ENCODE measurements at places on chromosomes 16 and 17.
A peak's percentile ranks its signal among the peaks of the same experiment; 100 is the strongest.

- DNase-seq, result no peak
Observed at GRCh38 chr17:62111562-62112171, 46.6 kb upstream of the MED13 start.

GRCh38 chr17:28293994-28294393, 25.0 kb upstream of the TMEM97 start:
- DNase-seq, result no peak

DNA sequence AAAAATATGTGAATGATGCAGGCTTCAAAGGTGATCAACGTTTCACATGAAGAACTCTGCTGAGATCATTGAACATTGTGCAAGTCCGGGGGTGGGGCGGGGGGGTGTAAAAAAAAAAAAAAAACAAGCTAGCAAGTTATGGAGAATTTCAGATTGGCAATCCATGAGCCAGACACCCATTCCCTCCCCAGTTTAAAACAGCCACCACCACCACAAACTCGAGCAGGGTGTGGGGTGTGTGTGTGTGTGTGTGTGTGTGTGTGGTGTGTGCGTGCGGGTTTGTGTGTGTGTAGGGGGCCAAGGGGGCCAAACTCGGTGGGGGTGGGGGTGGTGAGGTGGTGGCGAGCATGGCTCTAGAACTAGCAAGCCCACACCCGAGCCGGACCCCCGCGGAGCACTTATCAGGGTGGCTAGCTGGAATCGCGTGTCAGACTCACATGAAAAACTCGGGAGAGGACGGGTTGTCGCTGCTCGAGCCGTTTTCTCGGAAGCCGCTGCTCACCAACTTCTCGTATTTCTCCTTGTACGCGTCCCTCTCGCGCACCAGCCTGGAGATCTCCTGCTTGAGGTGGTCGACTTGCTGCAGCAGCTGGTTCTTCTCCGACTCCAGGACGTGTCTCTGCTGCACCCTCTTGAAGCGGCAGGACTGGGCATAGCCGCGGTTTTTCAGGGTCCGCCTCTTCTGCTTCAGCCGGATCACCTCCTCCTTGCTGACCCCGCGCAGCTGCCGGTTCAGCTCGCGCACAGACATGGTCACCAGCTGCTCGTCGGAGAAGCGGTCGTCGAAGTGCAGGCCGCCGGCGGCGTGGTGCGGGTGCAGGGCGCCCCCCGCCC, 2.0 kb downstream of the MAF start:
- peak; percentile 50 for DNase-seq

- DNase-seq, result no peak
Observed at GRCh38 chr16:47626246-47626645, 165.1 kb downstream of the PHKB start.

GRCh38 chr17:75250009-75250471, 11.4 kb downstream of the GGA3 start:
- peak; percentile 86 for DNase-seq

GRCh38 chr16:65476448-65476955, 354.6 kb upstream of the CDH11 start:
- DNase-seq, result no peak

GRCh38 chr16:84897911-84898377, 78.2 kb downstream of the CRISPLD2 start:
- no peak for DNase-seq

DNA sequence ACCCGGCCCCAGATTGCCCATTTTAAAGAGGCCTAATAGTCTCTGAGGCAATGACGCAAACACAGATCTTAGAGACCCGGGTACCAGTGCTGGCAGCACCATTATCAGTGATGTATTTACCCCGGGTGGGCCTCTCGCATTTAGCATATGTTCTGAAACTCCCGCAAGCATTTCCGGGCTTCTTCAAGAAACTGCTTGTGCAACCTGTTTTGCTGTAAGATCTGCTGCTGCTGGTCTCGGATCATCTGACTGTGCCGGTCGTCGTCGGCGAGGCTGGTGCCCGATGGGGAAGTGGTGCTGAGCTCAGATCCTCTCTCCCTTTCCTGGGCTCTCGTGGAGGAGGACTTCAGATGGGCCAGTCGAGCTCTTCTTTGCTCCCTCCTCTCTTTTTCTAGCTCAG, 12.5 kb downstream of the CEP295NL start:
- DNase-seq, result peak; percentile 37

GRCh38 chr17:66107731-66108130, 84.2 kb downstream of the CEP112 start:
- no peak for DNase-seq

GRCh38 chr17:20022701-20023100, 13.5 kb downstream of the SPECC1 start:
- DNase-seq, result no peak

DNA sequence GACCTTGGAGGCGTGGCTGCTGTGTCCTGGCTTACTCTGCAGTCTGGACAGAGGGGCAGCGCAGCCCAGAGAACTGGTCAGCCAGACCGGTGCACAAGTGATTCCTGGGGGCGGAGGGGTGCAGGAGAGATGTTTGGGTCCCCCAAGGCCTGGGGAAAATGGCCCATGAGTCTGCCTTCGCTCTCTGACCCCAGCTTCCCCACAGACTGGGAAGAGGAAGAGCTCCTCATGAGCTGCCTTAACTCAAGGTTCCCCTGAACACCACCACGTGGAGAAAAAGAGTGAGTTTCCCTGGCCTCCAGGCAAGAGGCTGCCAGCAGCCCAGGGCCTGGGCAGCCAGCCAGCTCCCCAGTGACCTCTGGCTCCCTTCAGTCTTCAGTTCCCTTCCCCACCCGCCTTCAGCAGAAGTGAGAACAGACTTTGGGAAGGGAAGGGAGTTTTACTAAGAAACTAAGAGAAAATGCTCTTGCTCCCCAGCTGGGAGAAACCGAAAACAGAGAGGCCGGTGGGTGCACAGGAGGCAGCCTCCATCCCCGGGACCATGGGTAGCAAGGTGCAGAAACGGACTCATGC, 2.0 kb upstream of the C17orf99 start:
- DNase-seq, result no peak

GRCh38 chr16:67967183-67967957, 1.1 kb downstream of the SLC12A4 start:
- no peak for DNase-seq

- no peak for DNase-seq
Observed at GRCh38 chr17:80629298-80630028, 84.8 kb downstream of the RPTOR start.

GRCh38 chr16:24845726-24846547, at the start of gene SLC5A11:
SLC5A11 (plus strand) TSS chr16:24845963; CDS start chr16:24858644, 12,681 bp downstream.
- DNase-seq, result no peak

GRCh38 chr17:17118399-17118798, 76.1 kb downstream of the MPRIP start:
- DNase-seq, result no peak

DNA sequence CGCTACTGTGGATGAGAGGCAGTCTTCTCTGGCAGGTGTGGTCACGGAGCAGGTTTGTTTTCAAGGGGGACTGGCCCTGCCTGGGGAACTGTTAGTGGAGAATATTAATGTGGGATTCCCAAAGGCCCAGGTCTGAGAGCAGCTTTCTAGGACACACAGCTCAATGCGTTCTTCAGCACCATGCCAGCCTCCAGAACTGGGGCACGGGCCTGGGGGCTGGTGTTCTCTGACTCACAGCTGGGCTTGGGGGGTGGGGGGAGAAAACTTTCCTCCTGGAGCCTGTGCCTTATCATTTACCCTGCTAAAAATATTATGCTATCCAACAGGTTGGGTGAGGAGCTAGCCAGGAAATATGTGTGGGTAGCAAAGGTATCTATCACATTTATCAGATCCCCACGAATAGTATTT, 13.5 kb upstream of the LHX1 start:
- no peak for DNase-seq

- no peak for DNase-seq
Observed at GRCh38 chr17:36892112-36892838, 45.0 kb upstream of the LHX1 start.

GRCh38 chr17:6456914-6457687, 12.8 kb downstream of the PIMREG start:
- no peak for DNase-seq

GRCh38 chr17:61416540-61417363, 17.1 kb downstream of the TBX2 start:
- peak; percentile 42 for DNase-seq

GRCh38 chr16:57235128-57236021, 9.7 kb upstream of the ARL2BP start:
- DNase-seq, result no peak
